ENCODE measurements at places on chromosomes 5 and 9.

DNA sequence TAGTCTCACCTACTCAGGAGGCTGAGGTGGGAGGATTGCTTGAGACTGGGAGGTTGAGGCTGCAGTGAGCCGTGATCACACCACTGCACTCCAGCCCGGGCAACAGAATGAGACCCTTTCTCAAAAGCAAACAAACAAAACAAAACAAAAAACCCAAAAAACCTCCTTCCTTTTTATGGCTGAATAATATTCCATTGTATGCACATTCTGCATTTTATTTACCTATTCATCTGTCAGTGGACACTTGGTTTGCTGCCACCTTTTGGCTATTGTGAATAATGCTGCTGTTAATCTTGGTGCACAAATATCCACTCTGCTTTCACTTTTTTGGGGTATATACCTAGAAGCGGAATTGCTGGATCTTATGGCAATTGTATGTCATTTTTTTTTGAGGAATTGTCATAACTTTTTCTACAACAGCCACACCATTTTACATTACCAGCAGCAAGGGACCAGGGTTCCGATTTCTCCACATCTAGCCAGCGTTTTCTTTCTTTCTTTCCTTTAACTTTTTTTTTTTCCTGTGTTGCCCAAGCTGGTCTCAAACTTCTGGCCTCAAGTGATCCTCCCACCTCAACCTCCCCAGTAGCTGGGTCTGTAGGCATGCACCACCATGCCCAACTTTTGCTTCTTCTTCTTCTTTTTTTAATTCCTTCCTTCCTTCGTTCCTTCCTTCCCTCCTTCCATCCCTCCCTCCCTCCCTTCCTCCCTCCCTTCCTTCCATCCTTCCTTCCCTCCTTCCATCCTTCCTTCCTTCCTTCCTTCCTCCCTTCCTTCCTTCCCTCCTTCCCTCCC is 30.6 kb downstream of the NKX2-5 start:
- DNase-seq: peak; percentile 40

GRCh38 chr5:78534148-78534904 is 114.2 kb downstream of the LHFPL2 start:
- DNase-seq: peak; percentile 20

GRCh38 chr5:110957934-110958333 is 113.6 kb upstream of the TSLP start:
- no peak for DNase-seq

GRCh38 chr5:53508125-53508524 is 27.7 kb downstream of the FST start:
- DNase-seq: no peak

DNA sequence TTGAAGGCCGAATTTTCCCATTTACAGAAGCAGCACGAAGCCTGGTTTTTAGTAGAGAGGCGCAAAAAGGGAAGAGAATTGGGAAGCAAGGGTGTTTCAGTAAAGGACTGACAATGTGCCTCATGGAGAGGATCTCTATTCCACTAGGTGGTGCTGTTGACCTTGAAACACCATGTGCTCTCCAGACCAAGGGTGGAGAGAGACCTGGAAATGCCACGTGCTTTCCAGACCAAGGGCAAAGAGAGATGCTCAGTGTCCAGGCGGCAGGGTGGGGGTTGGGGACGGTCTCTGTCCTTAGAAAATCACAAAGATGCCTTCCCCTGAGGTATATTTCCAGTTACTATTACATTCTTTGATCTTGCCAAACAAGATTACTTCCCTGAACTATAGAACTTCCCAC is 425.3 kb downstream of the CSNK1G3 start:
- DNase-seq: peak; percentile 91

DNA sequence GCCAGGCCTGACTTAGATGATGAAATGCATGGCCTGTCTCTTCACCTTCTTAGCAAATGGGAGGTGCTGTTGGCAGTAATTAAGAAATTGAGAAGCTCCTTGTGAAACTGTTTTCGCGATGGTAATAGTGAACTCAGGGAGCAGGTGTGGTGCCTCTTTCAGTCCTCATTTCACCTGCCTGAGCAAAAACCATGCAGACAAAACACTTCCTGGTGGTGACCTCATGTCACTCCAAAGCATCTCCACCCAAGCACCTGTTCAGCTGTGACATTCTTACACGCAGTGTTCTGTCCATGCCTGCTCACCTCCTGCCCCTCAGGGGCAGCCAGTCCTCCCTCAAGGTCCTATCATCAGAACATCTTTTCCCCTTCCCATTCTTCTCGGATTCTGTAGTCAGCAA is 146.5 kb downstream of the CD180 start:
- DNase-seq: no peak

DNA sequence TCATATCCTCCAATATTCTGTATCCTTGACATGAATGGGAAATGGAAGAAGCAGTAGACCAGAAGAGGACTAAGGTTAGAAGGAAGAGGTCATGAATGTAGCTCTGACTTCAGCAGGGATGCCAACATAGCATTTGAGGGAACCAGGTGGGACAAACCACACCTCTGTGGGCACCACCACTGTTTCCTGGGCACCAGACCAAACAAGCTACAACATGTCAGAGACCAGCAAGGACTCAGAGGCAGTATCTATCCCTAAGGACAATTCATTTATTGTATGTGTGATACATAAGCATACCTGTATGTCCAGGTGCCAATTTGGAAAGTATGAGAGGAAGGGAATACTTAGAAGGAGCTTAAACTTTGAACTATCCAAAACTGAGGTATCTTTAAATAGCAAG is 192.8 kb downstream of the MAN2A1 start:
- no peak for DNase-seq

- no peak for DNase-seq
Observed at GRCh38 chr9:103319979-103320378, 324.8 kb downstream of the CYLC2 start.

GRCh38 chr5:69526660-69527059 is 33.3 kb upstream of the GTF2H2C start:
- DNase-seq: no peak

DNA sequence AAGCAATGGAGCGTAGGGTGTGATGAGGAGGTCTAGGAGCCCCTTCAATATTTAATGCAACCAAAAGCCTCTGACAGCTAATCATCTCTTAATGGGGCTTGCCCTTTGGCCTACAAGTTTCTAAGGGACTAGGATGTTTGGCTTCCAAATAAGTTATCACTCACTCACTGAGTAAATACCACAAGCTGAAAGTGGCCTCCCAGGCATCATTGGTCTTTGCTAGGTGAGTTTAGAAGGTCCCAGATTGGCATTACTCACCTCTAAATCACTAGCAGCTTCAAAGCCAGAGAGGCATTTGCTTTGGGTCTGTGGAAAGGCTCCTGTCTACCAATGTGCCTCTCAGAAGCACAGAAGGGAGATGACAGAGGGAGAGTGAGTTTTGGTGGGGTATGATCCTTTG is 344.2 kb downstream of the NTRK2 start:
- no peak for DNase-seq

- DNase-seq: peak; percentile 70
Observed at GRCh38 chr5:55160493-55161209, 680 bp downstream of the GPX8 start.

- DNase-seq: no peak
Observed at GRCh38 chr9:35424356-35425352, 65.3 kb upstream of the RUSC2 start.

- DNase-seq: no peak
Observed at GRCh38 chr5:76422742-76423141, 19.7 kb downstream of the IQGAP2 start.

GRCh38 chr9:131583836-131584555 is 38.7 kb downstream of the PRRT1B start:
- no peak for DNase-seq

GRCh38 chr5:58761407-58761806 is 178.5 kb downstream of the RAB3C start:
- no peak for DNase-seq

DNA sequence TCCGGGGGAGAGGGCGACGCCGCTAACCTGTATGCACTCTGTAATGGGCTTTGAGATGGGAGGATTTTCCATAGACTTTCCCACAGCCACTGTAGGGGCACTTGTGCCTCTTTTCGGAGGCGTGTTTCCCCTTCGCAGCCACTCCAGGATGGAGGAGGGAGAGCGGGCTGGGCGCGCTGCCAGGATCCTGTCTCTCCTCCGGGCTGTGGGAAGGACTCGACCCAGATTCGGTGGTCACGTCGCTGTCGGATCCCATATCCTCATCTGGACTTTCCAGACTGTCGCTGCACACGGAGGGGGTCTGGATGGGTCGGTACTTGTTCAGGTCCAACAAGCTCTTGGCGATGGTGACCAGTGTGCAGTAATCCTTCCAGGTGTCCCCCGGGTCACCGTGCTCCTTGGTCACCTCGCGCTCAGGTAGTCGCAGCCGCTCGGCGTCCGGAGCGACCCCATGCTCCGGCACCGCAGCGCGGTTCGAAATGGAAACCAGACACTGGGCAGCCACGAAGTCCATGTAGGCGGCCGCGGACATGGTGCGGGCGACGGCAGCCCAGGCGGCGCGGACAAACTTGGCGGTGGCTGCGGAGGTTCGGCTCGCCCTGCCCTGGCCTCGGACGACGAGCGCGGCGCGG is 1.5 kb downstream of the KLF9 start:
- peak; percentile 37 for DNase-seq

GRCh38 chr9:9912459-9912858 is 700.3 kb downstream of the PTPRD start:
- peak; percentile 33 for DNase-seq

DNA sequence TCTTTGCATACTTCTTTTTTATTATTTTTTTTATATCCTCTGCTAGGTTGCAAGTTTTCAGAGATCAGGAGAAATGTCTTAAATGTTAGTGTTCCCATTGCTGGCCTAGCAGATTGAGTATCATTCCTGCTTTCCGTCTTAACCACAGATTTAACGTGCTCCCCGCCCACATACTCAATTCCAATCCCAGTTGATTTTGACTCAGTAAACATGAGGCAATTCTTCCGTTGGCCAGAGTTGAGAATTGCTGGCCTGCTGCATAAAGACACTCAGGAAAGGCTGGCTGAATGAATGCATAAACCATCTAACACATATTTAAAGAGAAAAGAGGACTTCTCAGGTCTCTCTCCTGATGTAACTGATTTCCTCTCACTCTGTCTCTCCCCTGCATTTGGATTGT is 46.8 kb upstream of the PLPP6 start:
- no peak for DNase-seq

Measured in GM23338 (cell line).